Stimulated activated CD8-positive, alpha-beta memory T cell treated with anti-CD3 and anti-CD28 coated beads, Interleukin-2, amount 100 ng/mL, for 1 hour (primary cell): ENCODE measurements at places on chromosomes 7 and 10.

GRCh38 chr7:25148772-25149575 lies 23.9 kb upstream of the CYCS start:
- DNase-seq, result no peak

- DNase-seq, result no peak
These were observed 12.6 kb downstream of the FGF8 start for GRCh38 chr10:101763141-101763846.

DNA sequence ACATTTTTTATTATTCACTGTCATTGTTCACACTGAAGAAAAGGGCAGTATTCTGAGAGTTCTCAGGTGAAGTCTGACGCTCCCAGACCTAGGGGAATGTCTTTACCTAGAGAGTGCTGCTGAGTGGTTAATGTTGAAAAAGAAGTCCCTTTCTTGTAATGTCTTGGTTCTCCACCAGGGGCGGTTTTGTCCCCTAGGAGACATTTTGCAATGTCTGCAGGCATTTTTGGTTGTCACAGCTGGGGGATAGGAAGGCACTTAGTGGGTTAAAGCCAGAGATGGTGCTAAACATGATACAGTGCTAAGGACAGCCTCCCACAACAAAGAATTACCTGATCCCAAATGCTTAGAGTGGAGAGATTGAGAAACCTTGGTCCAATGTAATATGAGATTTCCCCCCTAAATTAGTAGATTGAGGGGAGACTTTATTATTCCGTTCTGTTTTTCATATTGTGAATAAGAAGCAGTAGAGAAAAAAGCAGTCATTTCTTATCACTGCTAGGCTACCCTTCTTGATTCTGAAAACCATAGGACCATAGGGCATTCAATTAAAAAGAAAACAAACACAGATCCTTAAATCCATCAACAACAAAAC lies 13.1 kb downstream of the UMAD1 start:
- no peak for DNase-seq

DNA sequence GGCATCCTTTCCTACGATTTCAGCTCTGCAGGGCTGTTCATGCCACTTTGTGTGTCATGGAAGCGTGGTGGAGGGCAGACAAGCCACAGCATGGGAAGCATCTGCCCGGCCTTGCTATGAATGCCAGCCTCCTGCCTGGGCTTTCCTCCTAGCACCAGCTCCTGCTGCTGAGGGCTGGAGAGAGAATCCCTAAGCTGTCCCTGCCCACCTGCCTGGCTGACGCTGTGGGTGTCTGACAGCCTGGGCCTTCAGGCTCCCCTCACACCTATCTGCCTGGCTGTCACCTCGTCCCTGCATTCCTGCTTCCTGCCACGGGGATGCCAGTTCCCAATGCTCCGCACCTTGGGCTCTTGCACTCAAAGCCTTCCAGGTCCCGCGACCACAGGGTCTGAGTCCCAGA lies 606.5 kb upstream of the MGMT start:
- no peak for DNase-seq

DNA sequence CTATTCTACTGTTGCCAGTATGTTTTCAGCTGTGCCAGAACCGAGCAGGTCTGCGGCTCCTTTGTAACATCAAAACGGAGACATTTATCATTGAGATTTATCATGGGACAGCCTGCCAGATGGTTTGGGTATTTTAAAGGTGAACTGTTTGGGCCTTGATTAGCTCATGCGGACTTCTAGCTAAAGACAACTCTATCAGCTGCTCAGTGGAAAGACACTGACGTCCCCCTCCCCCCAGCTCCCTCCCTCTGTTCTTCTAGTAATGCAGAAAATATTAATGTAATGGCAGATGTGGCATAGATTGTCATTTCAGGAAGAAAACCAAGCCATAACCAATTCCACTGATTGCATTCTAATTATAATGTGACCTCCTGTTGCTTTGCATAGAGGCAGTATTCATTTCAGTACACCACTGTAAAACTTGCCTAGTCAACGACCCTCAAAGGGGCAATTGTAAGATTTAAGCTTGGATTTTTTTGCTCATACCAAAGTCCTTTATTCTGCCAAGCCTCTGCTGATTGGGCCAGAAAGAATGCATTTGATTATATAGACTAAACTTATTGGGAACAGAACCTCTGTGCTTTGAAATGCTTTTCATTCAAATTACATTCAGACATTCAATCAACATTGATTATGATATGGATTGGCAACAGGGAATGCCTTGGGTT lies 966.8 kb downstream of the LRMDA start:
- DNase-seq, result no peak

GRCh38 chr7:37770838-37771237 lies 77.6 kb upstream of the NME8 start:
- no peak for DNase-seq

- no peak for DNase-seq
These were observed 65.2 kb downstream of the BMPER start for GRCh38 chr7:33970536-33970935.

DNA sequence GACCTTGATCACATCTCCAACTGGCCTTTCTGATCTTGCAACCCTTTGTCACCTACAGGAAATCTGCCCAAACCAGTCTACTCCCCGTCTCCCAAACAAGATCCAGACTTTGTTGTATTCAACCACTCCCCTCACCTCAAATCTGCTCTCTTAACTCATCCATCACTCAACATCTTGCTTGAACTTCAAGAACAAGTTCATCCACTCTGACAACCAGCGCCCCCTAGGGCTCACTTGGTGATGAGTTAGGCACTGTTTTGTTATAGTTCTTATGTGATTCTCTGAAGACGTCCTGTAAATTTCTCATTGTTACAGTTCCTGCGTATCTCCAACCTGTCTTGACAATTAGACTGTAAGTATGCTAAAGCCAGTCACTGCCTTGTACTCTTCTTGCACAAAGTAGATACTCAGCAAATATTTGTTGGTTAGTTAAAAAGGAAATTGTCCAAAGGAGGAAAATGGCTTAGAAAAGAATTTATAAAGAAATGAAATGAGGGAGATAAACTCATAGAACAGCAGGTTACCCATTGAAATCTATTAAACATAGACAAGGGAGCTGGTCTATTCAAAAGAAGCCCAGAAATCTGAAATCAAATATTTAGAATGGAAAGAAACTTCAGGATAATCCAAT lies 5.3 kb downstream of the FRMD4A start:
- DNase-seq, result peak; percentile 19

- DNase-seq, result no peak
These were observed 2.0 kb upstream of the GATA3 start for GRCh38 chr10:8052341-8052955.

DNA sequence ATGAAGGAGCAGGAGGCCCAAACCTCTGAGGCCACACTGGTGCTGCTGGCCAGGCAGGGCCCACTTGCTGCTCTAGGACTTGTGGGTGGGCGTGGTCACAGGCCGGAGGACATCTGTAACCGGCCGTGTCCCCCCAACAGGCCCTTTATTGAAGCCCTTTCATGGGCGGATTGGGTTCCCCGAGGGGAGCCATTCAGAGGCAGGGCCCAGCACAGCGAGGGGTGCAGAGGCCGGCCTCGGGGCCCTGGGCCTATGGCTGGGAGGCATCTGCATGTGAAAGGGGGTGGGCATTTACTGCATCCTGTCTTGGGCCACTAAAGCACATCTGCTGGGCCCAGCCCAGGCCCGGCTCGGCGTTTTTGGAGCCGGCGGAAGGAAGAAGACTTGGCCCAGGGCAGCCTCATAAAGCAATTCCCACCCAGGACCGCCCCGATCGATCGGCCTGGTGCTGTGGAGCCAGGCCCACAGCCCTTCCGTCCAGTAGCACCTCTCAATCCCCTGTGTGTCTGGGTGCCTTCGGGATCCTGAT lies 8.4 kb downstream of the LHPP start:
- no peak for DNase-seq

DNA sequence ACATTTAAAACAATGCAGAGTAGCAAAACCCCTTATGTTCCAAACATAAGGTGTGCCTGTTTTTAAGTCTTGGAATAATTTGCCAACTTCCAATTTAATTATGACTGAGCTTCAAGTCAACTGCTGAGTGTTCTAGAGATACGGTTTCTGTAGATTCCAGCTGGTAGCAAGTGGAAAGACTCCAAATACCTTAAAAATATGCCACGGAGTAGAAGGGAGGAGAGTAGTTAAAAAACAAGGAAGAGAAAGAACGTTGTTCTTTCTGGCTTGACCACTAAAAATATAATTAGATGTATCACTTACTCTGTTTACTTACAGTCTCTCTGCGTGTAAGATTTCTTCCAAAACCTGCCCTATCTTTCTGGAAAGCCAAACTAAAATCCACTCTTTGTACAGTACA lies 24.5 kb upstream of the ABLIM1 start:
- no peak for DNase-seq

- DNase-seq, result no peak
These were observed 65.4 kb downstream of the SLIT1 start for GRCh38 chr10:97120370-97120769.

- no peak for DNase-seq
These were observed 309.7 kb downstream of the CTNNA3 start for GRCh38 chr10:67386260-67386659.

DNA sequence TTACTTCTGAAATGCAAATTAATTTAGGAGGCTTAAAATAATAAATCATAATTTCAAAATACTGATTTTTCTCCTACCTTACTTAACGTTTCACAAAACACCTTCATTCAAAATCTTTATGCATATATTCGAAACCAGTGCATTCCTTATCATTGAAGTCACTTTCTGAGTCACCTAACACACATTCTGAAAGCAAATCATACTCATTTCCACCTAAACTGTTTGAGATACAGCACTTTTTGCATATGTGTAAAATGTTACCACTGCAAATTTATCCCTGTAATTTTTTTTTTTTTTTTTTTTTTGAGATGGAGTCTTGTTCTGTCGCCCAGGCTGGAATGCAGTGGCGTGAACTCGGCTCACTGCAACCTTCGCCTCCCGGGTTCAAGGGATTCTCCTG lies 15.7 kb downstream of the PPP3CB start:
- no peak for DNase-seq

- no peak for DNase-seq
These were observed 52.7 kb upstream of the SLC29A3 start for GRCh38 chr10:71266147-71266917.

- DNase-seq, result no peak
These were observed 86.4 kb downstream of the FAM53B start for GRCh38 chr10:124657806-124658205.

DNA sequence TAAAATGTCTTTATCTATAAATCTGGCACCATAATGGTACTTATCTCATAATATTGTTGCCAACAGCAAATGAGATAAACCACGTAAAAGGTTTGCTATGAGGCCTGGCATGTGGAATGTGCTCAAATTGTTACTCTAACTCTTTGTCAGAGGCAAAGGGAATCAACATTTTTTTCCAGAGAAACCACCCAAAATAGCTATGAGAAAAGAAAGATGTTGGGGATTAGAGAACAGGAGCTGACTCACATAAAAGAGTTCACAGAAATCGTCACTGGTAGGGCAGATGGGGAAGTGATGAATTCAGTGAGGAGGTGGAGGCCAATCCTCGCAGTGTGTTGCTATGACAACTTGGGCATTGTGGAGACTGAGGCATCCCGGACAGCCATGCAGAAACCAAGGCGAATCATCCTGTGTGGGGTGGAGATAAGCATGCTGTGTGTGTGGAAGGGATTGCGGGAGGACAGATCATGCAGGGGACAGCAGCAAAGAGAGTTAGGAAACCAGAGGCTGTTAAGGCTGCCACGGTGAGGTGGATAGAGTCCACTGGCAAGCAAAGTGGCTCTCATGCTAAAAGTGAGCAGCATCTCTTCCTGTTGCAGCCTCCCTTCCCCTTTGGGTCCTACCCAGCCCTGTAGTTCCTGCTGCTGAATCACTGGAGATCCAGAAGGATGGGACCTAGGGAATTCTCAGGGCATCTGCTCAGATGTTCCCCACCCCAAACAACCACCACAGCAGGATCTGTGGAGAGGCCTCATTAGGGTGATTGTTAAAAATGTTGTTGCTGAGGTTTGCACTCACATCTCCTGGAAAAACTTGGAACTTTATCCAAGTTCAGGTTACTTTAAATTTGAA lies 103.9 kb downstream of the CUBN start:
- peak; percentile 36 for DNase-seq

DNA sequence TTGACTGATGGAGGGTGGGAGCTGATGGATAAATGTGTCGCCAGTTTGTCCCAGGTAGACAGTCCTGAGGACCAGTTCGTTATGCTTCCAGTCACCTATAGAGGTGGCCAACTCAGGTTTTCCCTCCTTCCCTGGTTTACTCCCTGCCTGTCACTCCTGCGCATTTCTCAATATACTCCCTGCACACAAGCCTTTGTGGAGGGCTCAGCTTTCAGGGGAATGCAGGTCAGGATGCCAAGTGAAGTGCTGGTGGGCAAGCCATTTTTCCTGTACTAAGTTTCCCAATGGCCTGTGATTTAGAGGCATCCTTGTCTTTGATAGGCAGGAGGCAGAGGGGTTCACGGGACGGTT lies 473.5 kb upstream of the ZMIZ1 start:
- DNase-seq, result no peak

GRCh38 chr10:63166742-63167258 lies 33.7 kb downstream of the NRBF2 start:
- DNase-seq, result no peak

DNA sequence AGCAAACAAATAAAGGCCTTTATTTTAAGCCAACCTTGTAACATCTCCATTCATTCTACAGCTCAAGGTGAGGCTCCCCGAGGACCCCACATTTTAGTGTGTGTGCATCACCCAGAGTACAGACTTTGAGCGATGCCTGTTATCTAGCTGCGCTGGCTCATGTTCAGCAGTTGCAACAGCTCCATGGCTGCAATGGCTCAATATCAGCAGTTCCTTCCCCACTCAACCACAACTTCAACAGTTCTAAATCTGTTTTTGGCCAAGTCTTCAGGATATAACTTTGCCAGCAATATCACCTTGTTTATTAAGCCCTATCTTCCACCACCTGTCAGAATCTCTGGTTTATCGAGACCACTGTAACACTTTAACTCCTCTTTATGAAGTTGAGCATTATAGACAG lies 95.8 kb downstream of the WNT2 start:
- DNase-seq, result no peak
